Kidney epithelial cell (primary cell): ENCODE measurements at places on chromosomes 11 and 22.
A peak's percentile ranks its signal among the peaks of the same experiment; 100 is the strongest.

- DNase-seq = no peak
These were observed 23.6 kb downstream of the ZC3H7B start for GRCh38 chr22:41324821-41325528.

DNA sequence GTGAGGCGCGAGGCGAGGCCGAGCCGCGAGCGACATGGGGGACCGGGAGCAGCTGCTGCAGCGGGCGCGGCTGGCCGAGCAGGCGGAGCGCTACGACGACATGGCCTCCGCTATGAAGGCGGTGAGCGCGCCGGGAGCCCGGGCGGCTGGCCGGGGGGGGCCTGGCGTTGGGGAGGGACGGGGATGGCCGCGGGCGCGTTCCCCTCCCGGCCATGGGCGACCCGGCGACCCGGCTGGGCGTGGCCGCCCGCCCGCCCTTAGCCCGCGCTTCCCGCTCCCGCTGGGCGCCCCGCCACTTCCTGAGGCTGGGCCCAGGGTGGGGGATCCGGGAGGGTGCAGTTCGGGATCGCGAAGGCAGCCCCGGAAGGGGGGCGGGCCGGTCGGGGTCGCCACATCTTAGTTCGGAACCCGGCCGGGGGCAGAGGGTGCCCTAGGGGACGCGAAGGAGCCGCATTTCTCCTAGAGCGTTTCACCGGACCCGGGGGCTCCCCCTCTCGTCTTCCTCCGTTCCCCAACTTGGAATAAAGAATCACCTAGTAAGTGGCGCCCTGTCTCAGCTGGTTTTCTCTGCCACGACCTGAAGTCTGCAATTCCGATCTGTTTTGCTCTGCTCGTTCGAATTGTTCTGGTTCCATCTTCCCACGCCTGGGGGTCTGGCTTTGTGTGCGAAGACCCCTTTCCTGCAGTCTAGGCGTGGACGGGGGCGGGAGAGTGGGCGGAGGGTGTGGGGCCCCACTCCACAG, 536 bp downstream of the YWHAH start:
- DNase-seq = no peak

DNA sequence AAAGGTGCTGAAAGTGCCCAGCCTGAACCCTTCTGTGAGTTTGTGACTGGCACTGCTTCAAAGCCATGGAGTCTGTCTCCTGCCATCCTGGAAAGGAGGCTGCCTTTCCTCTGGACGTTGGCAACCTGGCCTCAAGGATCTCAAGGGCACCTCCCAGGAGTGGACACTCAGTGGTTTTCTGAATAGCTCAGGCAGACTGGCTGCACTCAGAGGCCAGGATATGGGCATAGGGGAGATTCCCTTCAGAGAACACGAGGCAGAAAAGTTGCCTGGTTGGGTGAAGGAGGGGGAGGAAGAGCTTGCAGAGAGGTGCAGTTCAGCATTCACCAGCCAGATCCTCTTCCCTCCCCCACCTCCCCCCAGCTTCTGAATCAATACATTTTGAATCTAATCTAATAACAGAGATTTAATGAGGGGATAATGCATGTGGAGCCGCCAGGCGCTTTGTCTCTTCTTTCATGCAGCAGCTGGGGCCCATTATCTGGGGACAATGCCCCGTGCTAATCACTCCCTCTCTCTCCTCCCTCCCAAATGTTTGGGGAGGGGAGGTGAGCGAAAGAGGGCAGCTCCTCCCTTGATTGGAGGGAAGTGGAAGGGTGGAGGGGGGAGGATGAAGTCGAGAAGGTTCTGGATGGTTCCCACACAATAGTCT, 17.7 kb downstream of the HTR3A start:
- DNase-seq = no peak

GRCh38 chr11:73387594-73388264, 11.5 kb downstream of the RELT start:
- DNase-seq = no peak

GRCh38 chr11:106848526-106848925, 169.8 kb downstream of the GUCY1A2 start:
- no peak for DNase-seq

DNA sequence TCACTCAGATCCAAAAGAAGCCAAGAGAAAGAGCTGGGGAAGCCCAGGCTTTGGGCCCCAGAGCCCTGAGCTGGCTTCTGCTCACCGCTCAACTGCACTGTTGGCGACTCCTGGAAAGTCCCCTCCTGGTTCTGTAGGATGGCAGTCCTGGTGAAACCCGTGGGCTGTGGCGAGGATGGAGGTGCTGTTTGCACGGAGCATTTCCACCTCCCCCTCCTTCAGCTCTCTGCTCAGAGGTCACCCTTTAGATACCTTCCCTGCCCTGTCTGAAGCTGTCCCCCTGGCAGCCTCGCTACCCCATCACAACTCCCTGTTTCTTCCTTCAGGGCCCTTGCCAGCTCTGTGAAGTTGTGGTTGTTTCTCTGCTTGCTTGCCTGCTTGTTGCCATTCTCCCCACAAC, 97.8 kb downstream of the MYO18B start:
- DNase-seq = no peak

DNA sequence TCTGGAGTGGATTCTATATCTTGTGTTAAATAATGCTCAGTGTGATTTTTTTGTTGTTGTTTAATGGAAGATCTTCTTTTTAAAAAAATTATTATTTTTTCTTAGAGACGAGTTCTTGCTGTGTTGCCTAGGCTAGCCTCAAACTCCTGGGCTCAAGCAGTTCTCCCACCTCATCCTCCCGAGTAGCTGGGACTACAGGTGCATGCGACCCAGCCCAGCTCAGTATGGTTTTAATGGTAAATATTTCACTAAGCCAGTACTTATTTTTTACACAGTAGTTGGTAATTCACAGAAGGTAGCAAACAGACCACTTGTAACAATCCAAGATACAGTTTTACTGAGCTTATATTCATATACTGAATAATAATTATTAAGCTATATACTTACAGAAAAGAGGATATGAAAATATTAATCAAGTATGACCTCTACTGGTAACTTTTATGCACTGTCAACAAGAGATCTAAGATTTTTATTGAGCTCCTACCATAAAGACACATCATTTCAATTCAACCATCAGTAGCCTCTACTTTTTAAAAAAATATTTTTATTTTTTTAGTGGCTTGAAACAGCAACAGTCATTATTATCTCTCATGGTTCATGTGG, 6.1 kb upstream of the CD59 start:
- DNase-seq = no peak

DNA sequence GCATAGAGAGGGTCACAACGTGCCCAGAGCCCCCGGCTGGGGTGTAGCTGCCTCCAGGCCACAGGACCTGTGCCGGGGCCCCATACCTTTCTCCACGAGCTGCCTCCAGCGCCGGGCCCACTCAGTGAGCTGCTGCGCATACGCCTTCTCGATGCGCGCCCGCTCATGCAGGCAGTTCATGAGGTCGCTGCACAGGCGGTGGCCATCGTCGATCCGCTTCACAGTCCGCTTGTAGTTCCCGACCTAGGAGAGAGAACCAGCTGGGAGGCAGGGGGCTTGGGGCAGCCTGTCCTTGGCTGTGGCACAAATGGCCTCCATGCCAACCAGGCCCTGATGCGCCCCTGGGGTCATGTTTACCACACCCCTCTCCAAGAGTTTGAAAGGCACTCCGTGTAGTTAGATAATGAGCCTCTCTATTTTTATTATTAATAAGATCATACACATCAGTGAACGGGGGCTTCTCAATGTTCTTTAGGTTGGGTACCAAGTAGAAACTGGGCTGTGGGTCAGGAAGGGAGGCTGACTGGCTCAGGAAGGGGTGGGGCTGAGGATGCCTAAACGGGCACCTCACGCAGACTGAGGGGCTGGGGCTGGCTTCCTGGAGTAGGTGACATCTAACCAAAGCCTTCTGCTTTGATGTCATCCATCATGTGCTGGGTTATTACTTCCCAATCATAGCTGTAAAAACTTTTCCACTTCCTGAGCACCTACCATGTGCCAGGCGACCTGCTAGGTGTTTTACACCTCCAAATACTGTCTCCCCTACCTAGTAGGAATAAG, 36.5 kb upstream of the ARFGAP3 start:
- DNase-seq = no peak

GRCh38 chr11:6505577-6506240, 8.6 kb downstream of the DNHD1 start:
- peak; percentile 41 for DNase-seq

DNA sequence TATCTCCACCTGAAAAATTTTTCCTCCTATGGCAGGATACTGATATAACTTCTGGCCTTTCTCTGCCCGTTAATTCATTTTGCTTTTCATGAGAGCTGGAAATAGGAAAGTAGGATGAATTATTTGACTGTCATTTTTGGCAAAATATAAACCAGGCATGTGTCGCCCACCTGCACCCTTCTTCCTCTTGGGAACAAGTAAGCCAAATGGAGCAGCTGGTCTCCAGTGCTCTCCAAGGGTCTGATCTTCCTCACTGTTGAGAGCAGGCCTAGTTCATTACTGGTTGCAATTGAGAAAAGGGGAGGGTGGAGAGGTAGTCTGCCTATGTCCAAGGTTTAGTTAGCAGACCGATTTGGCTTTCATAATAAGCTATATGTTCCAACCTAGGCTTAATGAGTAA, 582.2 kb downstream of the DLG2 start:
- no peak for DNase-seq

DNA sequence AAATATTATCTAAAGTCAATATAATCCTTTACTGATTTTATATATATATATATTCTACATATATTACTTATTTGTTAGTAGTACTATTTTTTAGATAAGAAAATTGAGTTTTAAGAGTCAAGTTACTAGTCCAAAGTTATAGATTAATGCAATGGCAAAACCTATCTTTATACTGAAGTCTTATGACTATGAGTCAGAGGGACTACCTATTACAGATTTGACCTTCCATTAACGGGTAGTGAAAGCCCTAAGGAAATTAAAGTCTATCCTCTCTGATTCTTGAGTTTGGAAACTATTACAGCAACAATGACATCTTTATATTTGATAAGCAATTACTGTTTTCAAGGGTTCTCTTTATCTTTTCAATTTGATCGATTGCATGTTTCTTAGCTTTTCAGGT, 315.8 kb downstream of the CASP12 start:
- DNase-seq = no peak

DNA sequence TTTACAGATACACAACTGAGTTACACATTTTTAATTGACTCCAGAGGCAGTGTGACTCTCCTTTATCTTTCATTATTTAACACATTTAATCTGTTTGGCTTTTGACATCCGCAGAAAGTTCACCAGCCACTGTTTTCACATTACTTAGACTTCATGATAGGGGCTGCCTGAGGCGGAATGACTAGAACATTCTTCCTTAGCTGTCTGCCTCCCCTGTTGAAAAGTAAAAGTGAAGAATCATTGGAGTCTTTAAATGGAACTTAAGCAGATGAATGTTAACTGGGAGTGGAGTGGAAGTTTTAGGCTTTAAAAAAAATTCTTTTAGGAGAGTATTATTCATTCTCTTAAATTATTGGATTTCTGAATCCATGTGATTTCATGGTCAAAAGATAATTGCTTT, 229.2 kb upstream of the MTNR1B start:
- no peak for DNase-seq

GRCh38 chr11:58573451-58574104, 2.1 kb downstream of the LPXN start:
- DNase-seq = no peak

DNA sequence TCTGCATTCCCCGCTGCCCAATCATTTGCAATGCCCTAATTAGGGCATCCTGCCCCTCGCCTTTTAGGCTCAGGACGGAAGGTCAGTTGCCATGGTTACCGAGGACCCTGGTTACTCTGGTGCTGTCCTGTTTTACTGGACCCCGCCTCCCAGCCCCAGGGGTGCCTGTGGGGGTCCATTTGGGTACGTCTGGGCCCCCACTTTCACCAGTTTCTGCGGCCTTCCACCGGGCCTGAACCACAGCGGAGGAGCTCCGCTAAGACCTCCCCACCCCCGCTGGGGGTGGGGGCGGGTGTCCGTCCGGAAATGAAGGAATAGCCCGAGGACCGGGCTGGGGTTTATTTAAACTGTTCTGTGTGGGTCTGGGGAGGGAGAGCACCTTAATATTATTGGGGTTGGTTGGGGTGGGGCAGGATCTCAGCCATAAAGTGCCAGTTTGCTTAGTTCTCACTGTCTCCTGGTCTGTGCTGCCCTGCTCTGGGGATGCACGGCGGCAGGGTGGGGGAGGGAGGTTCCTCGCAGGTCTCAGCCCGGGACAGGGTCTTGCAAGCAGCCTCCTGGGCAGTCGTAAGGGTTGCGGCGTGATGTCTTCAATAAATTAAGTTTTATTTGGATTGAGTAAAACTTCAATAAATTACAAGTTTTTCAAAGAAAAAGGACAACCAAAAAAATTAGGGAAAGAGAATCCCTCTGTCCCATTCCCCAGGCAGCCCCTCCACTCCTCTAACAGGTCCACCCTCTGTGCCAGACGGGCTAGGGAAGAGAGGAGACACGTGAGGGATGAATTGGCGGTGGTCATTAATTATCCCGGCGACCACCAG, 5.3 kb downstream of the PHOX2A start:
- DNase-seq = no peak

GRCh38 chr11:46912526-46913150, 5.7 kb downstream of the LRP4 start:
- DNase-seq = no peak

GRCh38 chr11:64659417-64660144, 63.4 kb downstream of the NRXN2 start:
- DNase-seq = peak; percentile 69

GRCh38 chr22:21047035-21047661, 1.4 kb downstream of the LRRC74B start:
- no peak for DNase-seq
